WTC11 (cell line): ENCODE measurements at places on chromosomes 4 and X.

- H3K27me3 ChIP-seq, result no peaks in the 10 kb centered on the region
- H3K27ac ChIP-seq, result no peak overlapping the region
- no peaks in the 10 kb centered on the region for H3K4me1 ChIP-seq
- no peaks in the 10 kb centered on the region for H3K36me3 ChIP-seq
- DNase-seq, result no peak
Measured at GRCh38 chrX:88886908-88887307, 139.9 kb downstream of the CPXCR1 start.

DNA sequence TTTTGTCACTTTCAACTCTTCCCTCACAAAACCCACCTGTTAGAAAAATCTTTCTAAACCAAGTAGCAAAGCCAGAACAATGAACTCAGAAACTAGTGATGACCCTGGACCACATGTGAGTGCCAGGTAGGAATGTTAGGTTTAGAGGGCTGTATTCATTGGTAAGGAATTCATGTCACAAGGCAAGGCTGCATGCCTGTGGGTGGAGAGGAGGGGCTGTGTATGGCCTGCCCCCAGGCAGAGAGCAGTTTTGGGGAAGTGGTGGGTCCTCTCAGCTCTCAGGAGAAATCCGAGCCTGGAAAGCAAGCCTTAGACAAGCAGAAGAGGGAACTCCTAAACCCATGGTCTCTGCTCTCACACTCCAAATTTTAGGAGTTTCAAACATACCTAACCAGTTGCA, 2.4 kb downstream of the RNF175 start:
- no peak for DNase-seq
- no peak overlapping the region for H3K27ac ChIP-seq
- H3K4me1 ChIP-seq, result peaks cover 23% of the 10 kb centered on the region
- H3K4me3 ChIP-seq, result no peak overlapping the region

- H3K27me3 ChIP-seq, result no peaks in the 10 kb centered on the region
- H3K4me3 ChIP-seq, result no peak overlapping the region
- H3K27ac ChIP-seq, result no peak overlapping the region
Measured at GRCh38 chrX:20459410-20460350, 193.0 kb upstream of the RPS6KA3 start.

DNA sequence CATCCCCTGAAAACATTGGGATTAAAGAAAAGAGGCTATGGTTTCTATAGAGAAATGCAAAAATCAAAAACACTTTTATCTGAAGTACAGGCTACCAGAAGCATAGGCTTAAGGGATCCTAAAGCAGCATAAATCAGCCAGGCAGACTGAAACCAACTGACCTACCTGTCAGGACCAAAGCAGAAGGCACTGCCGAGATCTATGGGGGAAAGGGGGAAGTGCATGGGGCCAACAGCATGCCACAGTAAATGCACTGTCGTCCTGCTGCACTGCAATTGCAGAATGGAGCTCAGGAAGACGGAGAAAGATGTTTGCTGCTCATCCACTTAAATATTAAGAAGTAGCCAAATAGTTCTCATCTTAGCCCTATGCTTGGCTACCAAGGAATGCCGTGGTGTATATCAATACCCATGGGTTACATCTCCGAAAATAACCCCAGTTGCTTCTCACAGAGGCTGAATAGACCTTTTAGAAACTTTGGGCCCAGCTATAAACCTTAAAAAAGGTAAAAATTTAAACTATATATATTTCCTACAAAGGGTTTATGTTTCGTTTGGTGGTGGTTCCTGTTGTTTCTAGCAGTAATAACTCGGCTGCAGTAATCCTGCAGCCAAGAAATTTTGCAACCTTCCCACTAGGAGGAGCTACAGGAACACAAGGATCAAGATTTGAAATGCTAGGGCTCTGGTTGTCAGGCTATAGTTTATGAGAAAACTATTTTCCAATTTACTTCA, 312.2 kb upstream of the DIAPH2 start:
- no peaks in the 10 kb centered on the region for H3K27me3 ChIP-seq
- H3K27ac ChIP-seq, result no peak overlapping the region
- H3K36me3 ChIP-seq, result no peaks in the 10 kb centered on the region
- DNase-seq, result no peak

GRCh38 chrX:6225911-6226595, 2.6 kb downstream of the NLGN4X start:
- peak overlapping the region; percentile 23; the same call in 1 of the 2 replicates for H3K27ac ChIP-seq
- H3K27me3 ChIP-seq, result peaks cover 2% of the 10 kb centered on the region; the same call in 1 of the 2 replicates
- peak overlapping the region; percentile 92 for H3K4me3 ChIP-seq

DNA sequence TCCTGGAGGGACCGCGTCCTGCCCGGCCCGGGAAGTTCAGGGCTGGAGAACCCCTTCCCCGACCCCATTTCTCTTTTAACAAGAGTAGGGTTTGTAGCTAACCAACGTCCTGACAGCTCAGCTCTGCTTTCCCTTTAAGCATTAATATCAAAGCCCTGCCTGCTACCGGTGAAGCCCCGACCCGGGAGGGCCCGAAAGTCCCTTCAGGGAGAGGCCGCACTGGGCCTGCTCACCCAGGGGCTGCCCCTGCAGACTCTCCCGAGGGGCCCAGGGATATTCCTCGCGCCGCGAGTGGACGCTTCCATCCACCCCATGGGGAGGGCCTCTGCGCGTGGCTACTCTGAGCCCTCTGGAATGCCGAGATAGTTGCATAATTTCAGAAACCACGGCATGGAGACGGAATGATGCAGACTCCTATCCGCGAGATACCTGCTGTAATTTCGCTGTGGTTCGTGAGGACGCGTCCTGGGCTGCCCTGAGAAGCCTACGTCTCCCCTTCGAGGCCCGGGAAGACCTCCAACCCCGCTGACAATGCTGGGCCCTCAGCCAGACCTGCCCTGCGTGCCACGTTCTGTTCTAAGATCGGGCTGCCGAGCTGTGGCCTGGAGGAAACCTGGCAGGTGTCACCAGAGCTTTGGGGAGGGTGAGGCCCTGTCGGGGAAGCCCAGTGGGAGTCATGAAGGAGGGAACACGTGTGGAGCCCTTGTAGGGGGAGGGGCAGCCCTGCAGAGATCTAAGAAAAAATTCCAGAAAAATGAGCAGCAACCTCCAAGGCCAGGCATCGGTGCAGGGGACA, 999 bp upstream of the CTBP1 start:
- peaks cover 16% of the 10 kb centered on the region for H3K4me1 ChIP-seq
- H3K27me3 ChIP-seq, result peaks cover 34% of the 10 kb centered on the region
- H3K27ac ChIP-seq, result no peak overlapping the region
- peaks cover 49% of the 10 kb centered on the region for H3K36me3 ChIP-seq
- DNase-seq, result peak; percentile 41

DNA sequence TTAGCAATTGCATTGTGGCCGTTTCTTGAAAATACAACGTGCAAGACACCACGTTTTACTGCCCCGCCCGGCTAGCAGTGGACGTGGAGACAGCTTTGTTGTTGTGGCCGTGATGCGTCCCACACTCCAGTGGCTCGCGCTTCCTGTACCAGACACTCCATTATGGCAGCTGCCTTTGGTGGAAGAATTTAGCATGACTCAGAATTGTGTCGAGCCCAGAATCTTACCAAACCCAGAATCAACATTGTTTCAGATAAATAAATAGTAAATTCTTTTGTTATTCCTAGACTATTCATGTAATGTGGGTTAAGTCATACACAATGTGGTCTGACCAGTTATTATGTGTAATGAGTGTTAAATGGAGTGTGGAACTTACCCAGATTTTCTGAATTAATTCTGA, 25.3 kb upstream of the S100P start:
- no peak overlapping the region for H3K4me3 ChIP-seq
- no peaks in the 10 kb centered on the region for H3K36me3 ChIP-seq
- peaks cover 1% of the 10 kb centered on the region; the same call in 1 of the 2 replicates for H3K4me1 ChIP-seq
- H3K27ac ChIP-seq, result no peak overlapping the region

GRCh38 chrX:40104985-40105834, 7.5 kb upstream of the BCOR start:
- H3K27ac ChIP-seq, result no peak overlapping the region
- peaks cover 39% of the 10 kb centered on the region for H3K27me3 ChIP-seq
- H3K36me3 ChIP-seq, result no peaks in the 10 kb centered on the region

DNA sequence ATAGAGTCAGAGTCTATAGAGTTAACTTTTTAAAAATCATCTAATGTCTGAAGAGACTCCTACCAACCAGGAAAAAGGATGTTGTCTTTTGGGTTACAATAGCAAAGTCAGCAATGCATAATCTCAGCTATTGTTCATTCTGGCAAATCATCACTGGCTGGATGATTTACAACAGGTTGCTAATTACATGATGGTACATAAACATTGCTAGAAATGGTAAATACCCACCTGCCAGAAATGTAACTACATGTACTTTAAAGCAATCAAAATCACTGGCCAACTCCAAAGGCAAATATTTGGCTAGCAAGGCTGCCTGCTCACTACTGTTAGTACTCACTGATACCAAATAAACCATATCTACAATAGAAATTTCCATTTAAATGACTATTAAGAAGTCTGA, 91.1 kb downstream of the PPP3CA start:
- peak overlapping the region; percentile 20; the same call in 1 of the 2 replicates for H3K27ac ChIP-seq
- peaks cover 58% of the 10 kb centered on the region for H3K4me1 ChIP-seq
- DNase-seq, result no peak
- H3K27me3 ChIP-seq, result no peaks in the 10 kb centered on the region
- H3K4me3 ChIP-seq, result no peak overlapping the region

GRCh38 chr4:88937081-88937480, 119.9 kb downstream of the FAM13A start:
- H3K27ac ChIP-seq, result no peak overlapping the region
- H3K27me3 ChIP-seq, result no peaks in the 10 kb centered on the region
- no peak overlapping the region for H3K4me3 ChIP-seq
- DNase-seq, result no peak

- no peak for DNase-seq
- no peak overlapping the region for H3K4me3 ChIP-seq
- no peaks in the 10 kb centered on the region for H3K27me3 ChIP-seq
- H3K36me3 ChIP-seq, result no peaks in the 10 kb centered on the region
- no peak overlapping the region for H3K27ac ChIP-seq
Measured at GRCh38 chr4:123390846-123391456, 5.6 kb upstream of the SPRY1 start.

GRCh38 chr4:146338512-146338911, 124.2 kb downstream of the REELD1 start:
- H3K27ac ChIP-seq, result no peak overlapping the region
- H3K4me1 ChIP-seq, result no peaks in the 10 kb centered on the region
- no peaks in the 10 kb centered on the region for H3K36me3 ChIP-seq
- DNase-seq, result no peak
- H3K4me3 ChIP-seq, result no peak overlapping the region
- H3K27me3 ChIP-seq, result no peaks in the 10 kb centered on the region

GRCh38 chr4:40897557-40898203, 147.9 kb downstream of the NSUN7 start:
- H3K27ac ChIP-seq, result no peak overlapping the region
- DNase-seq, result peak; percentile 86
- no peaks in the 10 kb centered on the region for H3K27me3 ChIP-seq
- no peak overlapping the region for H3K4me3 ChIP-seq

GRCh38 chrX:40260146-40260747, 162.5 kb upstream of the BCOR start:
- peaks cover 8% of the 10 kb centered on the region for H3K4me1 ChIP-seq
- no peaks in the 10 kb centered on the region for H3K36me3 ChIP-seq
- no peak overlapping the region for H3K27ac ChIP-seq

DNA sequence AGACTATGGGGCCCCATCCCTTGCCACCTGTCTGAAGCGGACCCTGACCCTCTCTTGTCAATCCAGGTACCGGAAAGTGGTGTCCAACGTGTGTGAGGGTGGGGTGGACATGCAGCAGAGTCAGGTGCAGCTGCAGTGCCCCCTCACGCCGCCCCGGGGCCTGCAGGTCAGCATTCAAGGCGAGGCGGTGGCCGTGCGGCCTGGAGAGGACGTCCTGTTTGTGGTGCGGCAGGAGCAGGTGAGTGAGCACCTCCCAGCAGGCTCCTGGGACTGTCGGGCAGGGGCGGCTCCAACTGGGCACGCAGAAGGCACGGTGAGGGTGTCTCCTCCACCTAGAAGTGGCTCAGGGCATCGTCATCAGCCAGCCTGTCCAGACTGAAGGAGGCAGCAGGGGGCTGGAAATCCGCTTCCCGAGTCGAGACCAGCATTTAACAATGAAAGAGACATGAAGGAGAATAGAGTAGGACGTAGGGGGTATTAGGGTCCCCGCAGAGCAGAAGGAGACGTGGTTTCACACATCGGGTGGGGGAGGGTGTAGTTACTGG, 221.6 kb downstream of the AFAP1 start:
- H3K4me1 ChIP-seq, result peaks cover 3% of the 10 kb centered on the region
- H3K36me3 ChIP-seq, result no peaks in the 10 kb centered on the region

GRCh38 chrX:30800901-30801300, 88.2 kb downstream of the TAB3 start:
- no peaks in the 10 kb centered on the region for H3K4me1 ChIP-seq
- no peak overlapping the region for H3K27ac ChIP-seq
- no peaks in the 10 kb centered on the region for H3K36me3 ChIP-seq
- no peak overlapping the region for H3K4me3 ChIP-seq

DNA sequence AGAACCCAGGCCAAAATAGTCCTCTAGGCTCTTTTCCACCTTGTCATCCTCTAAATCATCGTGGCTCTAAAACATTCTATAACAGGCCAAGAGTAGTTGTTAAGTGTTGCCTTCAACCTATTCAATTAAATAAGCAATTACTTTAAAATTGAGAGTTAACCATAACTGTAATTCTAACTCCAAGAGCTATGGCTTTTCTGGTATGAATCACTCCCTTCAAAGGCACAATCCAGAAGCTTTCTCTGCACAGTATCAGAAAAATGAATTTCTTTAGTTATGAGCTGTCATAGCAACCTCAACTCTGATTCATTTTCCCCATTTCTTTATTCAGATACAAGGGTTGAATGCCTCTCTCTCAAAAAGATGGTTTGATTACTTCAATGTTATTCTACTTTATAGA, 21.7 kb downstream of the INPP4B start:
- no peaks in the 10 kb centered on the region for H3K36me3 ChIP-seq
- H3K27me3 ChIP-seq, result no peaks in the 10 kb centered on the region; the same call in 1 of the 2 replicates
- H3K4me1 ChIP-seq, result peaks cover 10% of the 10 kb centered on the region
- H3K27ac ChIP-seq, result no peak overlapping the region

DNA sequence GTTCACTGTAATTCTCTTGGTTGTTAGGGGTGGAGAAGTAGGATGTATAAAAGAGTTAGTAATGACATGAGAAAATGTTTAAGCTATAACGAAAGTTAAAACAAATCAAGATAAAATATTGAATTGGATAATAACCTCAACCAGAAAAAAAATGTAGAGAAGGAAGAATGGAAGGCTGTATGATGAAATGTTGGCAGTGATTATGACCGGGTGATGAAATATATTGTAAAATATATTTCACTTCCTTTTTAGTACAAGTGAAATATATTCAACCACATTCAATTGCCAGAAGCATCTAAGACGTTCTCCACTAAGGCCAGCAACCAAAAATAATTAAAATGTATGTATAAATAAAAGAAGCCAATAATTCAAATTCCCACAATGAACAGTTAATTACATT, 309.3 kb upstream of the FGF13 start:
- no peak overlapping the region for H3K27ac ChIP-seq
- no peak overlapping the region for H3K4me3 ChIP-seq
- DNase-seq, result no peak
- H3K27me3 ChIP-seq, result no peaks in the 10 kb centered on the region
- H3K36me3 ChIP-seq, result no peaks in the 10 kb centered on the region
- H3K4me1 ChIP-seq, result no peaks in the 10 kb centered on the region

GRCh38 chr4:77818602-77819403, at the start of gene CNOT6L:
CNOT6L (minus strand) TSS chr4:77819368; CDS start chr4:77819308, 60 bp downstream.
- H3K36me3 ChIP-seq, result no peaks in the 10 kb centered on the region
- H3K27me3 ChIP-seq, result peaks cover 7% of the 10 kb centered on the region
- peaks cover 14% of the 10 kb centered on the region for H3K4me1 ChIP-seq
- H3K27ac ChIP-seq, result peak within 1 kb of the TSS; percentile 91
